ENCODE measurements at places on chromosomes 16 and 17.
A peak's percentile ranks its signal among the peaks of the same experiment; 100 is the strongest.

DNA sequence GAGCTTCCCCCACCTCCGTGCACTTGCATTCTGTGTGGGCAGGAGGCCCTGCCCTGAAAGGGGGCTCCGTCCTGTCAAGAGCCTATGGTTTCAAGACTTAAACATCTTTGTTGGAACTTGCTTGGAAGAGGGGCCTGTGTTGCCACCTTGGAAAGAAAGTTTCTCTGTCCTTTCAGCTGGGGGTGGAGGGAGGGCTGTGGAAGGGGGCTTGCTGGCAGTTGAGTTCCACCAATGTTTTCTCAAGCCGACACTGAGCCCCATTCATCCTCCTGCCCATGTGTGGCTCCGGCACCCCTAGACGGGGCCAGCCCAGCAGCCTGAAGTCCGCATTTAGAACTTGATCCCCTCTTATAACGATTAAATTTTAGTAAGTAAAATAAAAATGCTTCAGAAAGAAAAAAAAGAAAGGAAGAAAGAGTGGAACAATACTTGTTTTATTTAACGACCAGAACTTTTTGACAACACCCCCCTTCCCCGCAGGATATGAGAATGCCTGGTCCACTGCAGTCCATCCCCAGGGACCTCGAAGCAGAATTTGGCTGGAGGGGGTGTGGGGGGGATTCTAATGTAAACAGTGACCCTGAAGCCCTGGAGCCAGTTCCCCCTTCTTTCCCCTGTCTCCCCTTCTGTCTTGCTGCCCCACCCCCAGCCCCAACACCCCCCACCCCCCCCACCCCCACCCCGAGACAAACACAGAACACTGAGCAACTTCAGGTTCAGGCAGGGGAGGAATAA lies 26.9 kb upstream of the CLEC18A start:
- DNase-seq, result no peak

- no peak for DNase-seq
Observed at GRCh38 chr16:624526-625070, 6.2 kb upstream of the WFIKKN1 start.

DNA sequence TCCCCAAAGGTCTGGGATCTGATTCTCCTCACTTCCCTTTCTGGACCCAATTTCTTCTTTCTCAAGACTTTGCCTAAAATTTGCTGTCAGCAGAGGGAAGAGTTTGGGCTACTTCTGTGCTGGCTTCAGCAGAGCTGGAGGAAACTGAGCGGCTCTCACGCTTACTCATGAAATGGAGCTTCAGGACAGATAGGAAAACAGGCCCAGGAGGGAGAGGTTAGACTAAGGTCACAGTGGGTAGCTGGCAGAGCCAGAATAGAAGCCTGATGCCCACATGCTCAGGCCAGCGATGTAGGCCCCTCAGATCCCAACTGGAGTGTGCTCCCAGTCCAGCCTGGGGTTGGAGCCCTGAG lies 593 bp downstream of the SLC38A7 start:
- DNase-seq, result no peak

DNA sequence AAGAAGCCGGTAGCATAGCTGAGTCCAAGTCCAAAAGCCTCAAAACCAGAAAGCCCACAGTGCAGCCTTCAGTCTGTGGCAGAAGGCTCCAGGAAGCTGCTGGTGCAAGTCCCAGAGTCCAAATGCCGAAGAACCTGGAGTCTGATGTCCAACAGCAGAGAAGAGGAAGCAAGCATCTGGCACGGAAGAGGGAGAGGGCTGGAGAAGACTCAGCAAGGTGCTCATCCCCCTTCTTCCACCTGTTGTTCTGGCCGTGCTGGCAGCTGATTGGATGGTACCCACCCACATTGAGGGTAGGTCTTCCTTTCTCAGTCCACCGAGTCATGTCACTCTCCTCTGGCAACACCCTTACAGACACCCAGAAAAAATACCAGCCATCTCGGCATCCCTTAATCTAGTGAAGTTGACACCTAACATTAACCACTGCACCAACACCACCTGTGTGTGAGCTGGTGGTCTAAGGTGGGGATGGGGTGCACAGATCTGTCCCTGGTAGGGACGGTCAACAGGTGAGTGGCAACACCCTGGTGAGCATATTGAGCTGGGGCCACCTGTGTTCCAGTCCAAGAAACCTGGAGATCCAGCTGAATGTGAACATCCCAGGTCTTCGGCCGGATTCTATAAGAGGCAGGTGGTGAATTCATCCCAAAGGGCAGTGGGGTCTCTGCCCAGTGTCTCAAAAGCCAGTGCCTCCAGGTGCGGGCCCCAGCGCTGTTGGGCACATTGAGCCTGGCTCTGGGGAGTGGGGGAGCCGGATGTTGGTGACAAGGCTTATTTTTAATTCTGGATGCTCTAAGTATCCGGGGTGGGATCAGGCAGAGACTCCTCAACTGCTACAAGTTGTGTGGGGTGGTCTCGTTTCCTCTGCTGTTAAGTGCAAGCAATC lies 9.8 kb downstream of the MIEF2 start:
- no peak for DNase-seq

DNA sequence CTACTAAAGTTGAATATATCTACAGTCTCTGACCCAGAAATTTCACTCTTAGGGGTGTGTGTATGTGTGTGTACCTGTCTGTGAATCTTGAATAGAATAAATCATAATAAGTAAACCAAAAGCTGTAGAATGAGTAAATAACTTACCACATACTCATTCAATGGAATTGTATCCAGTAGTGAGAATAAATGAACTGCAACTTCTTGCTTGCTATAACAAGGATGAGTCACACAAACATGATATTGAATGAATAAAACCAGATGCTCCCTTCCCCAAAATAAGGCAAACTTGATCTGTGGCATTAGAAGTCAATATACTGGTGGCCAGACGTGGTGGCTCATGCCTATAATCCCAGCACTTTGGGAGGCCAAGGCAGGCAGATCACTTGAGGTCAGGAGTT lies 259.8 kb upstream of the MON1B start:
- no peak for DNase-seq

- no peak for DNase-seq
Observed at GRCh38 chr17:67125417-67125816, 81.1 kb downstream of the CACNG1 start.

DNA sequence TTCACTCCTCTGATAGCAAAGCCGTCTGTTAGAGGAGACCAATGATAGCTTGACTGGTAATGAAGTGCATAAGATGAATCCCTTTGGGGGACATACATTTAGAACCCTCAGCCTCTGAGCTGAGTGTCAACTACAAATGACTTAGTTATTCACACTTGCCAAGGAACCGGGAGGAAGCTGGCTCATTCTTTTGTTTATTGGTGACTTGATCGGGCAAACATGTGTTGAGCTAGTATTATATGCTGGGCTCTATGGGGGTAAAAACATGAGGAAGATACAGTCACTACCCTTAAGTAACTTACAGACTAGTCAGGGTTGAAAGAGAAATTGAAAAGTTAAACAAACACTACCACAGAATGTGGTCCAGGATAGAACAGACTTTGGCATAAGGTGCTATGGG lies 3.0 kb downstream of the CCL16 start:
- no peak for DNase-seq

DNA sequence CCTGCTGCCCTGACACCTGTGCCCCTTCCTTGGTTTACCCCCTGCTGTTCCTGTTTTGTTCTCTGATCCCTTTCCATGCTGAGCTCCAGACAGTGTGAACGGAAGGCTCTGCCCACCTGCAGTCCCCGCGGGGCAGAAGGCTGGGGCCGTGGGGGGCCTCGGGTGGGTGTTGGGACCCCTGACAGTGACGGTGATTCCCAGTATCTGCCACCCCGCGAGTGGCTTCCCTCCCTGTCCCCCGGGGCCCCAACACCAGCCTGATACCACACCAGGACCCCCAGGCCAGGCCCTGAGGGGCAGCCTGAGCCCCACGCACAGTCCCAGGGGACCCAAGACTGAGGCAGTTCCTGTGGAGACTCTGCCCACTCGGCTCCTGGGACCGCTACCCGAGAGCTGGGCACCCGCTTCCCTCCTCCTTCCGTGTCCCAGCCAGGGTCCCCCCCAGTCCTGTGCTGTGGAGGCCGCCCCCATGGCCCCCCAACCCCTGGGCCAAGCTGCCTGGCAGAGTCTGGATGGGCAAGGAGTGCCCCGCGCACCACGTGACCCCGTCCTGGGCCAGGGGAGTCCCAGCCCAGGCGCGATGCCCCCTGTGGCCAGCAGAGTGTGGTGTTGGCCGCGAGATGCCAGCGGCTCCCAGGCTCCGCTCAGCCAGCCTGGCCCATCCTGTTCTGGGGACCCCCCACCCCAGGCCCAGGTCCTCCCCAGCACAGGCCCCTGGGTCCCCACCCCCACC lies 10.0 kb upstream of the C1QTNF8 start:
- DNase-seq, result peak; percentile 10

- DNase-seq, result no peak
Observed at GRCh38 chr16:75378616-75379015, 54.7 kb downstream of the CFDP1 start.

DNA sequence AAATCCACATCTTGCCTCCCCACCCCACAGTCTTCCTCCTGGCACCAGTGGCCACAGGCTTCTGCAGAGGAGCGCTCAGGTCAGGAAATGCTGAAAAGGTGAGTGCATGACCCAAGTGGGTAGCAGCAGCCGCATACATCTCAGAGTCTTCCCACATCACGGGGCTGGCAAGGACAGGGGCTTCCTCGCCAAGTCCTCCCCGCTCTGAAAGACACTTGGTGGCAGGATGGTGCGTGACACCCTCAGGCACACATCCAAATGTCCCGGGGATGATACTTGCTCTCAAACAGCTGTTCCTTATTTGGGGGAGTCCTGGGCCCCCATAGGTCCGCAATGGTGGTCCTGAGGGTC lies 8.8 kb upstream of the SLC16A5 start:
- no peak for DNase-seq

DNA sequence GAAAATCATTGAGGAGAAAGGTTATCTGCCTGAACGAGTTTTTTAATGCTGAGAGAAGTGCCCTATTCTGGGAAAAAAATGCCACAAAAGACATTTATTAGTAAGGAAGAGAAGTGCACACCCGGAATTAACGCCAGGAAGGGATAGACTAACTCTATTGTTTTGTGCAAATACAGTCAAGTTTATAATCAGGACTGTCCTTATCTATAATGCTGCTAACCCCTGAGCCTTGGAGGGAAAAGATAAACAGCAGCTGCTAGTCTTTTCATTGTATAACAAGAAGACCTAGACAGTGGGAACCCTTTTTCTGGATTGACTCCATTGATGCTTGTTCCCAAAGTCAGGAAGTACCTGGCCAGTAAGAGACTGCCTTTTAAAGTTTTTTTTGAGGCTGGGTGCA lies 26.5 kb downstream of the BCAS3 start:
- no peak for DNase-seq

DNA sequence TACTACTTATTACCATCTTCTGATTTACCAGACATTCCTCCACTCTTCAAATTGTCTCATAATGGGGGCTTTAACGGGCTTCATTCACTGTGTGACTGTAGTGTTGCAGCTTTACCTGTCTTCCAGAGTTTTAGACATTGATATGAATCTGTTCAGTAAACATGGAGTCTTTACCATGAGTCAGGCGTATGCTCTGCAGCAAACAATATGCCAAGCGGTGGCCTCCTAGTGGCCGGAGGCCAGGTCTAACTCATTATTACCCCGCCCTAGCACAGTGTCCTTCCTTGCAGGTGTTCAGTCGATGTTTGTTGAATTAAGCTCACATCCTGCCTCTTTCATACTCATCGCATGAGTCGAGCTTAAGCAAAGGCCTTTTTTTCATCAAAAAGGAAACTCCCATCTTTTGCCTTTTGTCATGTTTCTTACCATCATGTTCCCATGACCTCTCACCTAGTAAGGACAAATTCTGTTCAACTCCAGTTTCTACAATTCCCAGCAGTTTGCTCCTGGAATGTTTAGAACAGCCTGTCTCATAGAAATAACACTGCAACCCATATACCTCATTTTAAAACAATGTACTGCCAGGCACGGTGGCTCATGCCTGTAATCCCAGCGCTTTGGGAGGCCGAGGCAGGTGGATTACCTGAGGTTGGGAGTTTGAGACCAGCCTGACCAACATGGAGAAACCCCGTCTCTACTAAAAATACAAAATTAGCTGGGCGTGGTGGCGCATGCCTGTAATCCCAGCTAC lies 39.4 kb downstream of the TUBD1 start:
- DNase-seq, result no peak

GRCh38 chr16:87178977-87179376 lies 138.2 kb downstream of the C16orf95 start:
- DNase-seq, result no peak

GRCh38 chr17:34474706-34475105 lies 104.7 kb upstream of the TMEM132E start:
- DNase-seq, result no peak

DNA sequence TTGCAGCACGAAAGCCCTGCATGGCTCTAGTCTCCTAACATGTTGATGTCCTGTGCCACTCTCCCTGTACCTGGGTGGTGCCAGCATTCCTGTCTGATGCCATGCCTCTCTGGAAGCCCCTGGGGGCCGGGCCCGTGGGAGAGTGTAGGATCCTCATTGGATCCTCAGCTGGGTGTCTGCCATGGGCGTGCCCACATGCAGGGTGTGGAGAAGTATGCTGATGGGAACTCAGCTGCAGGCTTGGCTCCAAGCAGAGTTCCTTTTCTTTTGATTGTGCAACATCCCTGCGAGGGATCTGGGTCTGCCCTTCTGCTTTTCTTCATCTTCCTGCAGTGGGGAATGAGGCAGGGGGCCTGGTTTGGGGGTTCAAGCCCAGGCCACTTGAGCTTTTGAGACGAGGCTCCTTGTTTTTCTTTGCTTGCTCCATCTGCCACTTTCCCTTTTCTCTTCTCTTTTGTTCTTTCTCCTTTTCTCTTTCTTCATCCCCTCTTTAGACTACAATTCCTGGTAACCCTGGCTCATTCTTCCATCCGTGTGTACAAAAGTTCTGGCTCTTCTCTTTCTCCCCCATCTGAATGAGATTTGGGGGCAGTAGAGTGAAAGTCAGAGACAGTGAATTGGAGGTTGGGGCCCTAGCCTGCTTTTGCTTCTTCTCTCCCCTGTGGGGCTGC lies 32.9 kb downstream of the KSR1 start:
- no peak for DNase-seq

DNA sequence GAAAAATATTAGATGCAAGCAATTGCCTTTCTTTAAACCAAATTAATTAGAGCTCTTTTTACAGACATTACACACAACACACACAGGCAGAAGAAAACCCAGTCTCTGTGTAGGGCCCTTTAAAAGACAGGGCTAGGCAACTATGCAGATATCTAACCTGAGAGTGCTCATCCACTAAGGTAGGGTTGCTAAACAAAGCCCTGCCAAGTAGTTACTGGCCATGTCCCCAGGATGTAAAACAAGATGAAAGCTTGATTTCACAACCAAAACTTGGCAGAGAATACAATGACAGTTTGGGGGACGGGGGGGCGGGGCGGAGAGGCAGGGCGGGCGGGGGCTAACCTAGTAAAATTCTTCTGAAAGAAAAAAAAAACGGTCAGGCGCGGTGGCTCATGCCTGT lies 669.0 kb upstream of the CA10 start:
- DNase-seq, result no peak

- DNase-seq, result no peak
Observed at GRCh38 chr17:17683710-17684365, 2.6 kb downstream of the RAI1 start.

- no peak for DNase-seq
Observed at GRCh38 chr17:14366199-14366598, 65.3 kb downstream of the HS3ST3B1 start.
